ENCODE measurements at places on chromosomes 1 and 21.

DNA sequence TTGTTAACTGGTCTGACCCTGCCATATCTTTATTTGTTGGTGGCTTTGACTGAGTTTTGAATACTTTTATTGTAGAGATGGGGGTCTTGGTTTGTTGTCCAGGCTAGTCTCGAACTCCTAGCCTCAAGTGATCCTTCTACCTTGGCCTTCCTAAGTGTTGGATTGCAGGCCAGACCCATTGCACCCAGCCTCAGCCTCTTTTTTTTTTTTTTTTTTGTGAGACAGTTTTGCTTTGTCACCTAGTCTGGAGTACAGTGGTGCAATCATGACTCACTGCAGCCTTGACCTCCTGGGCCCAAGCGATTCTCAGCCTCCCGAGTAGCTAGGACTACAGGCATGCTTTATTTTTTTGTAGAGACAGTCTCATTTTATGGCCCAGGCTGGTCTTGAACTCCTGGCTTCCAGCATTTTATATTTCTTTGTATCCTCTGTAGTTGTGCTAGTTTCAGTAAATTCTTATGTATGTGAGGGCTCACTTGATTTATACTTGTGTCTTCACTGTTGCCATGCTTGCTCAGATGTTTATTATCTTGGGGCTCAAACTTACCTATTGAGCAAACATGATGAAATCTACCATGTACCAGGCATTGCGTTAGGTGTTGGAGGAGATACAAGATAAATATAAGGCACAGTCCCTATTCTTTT, 24.1 kb downstream of the THRAP3 start:
- DNase-seq: no peak

DNA sequence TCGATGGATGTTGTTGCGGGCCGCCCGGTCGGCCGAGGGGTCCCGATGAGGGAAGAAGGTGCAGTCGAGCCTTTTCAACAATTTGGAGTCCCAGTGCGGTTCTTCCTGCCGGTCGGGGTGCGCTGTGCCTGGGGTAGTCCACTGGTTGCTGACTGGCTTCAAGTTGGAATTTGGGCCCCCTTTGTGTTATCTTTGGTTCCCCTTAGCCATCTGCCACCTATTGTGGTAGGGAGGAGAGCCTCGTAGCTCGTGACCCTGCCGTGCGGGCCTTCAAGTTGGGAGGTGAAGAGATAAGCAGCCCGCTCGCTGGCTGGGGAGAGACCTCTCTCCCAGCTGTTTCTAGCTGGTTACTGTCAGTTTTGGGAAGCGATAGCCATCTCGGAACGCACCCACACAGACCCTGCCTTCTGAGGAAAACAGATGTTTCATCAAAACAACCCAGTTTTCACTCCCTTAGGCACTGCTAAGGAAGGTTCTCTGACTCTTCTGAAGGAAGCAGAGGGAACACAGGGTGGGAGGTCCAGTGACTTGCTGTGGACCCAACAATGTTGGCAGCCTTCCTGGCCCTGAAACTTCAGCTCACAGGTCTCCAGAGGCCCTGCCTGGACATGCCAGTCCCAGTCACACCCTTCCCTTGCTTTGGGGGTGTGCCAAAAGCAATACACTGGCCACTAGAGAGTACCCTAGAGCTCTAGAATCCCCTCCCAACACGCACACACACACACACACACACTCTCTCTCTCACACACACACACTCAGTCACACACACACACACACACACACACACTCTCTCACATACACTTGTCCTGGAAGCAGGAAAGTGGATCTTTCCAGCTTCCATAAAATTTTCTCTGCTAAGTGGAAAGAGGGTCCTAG, 1.0 kb downstream of the BTG2 start:
- no peak for DNase-seq

DNA sequence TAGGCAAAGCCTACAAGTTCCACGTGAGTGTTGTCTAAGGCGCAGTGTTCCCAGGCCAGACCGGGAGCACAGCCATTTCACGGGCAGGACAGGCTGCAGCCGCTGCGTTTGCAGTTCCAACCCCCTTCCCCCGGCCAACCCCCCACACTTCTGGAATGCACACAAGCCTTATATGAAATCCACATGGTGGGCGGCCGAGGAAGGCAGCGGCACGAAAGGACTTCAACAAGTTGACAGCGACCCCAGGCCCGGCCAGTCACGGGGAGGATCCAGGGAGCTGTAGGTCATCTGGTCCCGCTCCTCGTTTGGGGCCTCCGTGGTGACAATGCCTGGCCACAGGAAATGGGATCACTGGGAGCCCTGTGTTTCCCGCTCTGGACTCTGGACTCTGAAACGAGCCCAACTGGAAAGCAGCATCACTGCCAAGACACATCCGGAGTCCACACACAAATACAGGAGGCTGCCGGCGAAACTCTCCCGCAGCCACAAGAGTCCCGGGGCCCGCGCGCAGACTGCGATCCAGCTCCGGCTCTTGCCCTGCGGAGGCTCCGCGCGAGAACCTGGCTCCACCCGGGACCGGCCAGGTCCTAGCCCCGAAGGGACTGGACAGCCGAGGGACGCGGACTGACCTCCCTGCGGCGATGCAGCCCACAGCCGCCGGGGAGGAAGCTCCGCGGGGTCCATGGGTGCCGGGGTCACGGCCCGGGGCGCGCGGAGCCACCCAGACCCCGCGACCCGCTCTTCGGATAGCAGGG, 794 bp downstream of the NID1 start:
- DNase-seq: no peak

GRCh38 chr1:107451715-107452114, 310.9 kb downstream of the NTNG1 start:
- no peak for DNase-seq

DNA sequence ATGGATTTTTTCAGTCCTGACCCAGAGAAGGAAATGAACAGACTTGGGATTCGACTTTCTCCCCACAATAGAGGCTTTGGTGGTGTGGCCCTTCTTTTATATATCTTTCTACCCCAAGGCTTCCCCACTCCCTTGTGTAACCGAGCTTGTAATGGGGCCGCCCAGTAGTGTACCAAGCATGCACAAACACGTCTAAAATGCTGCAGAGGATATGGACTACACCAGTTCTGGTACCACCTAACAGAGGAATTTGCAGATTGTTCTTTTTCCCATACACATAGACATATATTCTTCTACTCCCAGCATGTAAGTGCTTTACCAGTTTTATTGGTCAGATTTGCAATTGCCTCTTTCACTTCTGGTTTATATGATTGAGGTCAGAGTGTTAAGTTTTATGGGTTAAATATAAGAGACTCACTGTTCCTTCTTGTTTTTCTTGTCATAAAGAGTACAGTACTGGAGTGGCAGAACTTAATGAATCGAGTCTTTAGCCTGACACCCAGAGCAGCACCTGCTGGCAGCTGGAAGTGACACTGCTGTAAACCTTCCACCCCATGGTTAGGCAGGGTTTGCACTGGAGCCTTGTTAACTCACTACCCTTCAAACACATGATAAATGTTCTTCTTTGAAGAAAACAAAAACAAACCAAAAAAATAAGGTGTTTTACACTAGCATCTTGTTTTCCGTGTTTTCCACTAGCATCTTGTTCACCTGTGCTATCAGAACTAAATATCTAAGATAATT, 198.6 kb downstream of the PTPRC start:
- DNase-seq: no peak

DNA sequence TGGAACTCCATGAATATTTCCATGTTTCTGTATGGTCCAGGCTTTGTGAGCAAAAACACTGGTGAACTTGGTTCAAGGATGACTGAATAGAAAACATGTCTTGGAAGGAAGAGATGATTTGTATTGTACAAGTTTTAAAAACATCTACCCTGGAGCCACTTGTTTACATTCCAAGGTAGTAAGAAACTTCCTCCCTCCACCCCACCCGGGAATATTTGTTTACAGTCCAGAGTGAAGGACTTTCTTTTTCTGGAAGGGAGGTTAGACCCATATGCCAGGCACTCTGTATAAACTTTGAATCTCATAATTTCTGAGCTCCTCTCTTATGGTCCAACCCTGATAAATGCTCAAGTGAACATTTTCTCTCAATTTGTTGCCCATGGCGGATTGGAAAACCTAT, 323.3 kb upstream of the LYPLAL1 start:
- no peak for DNase-seq

- no peak for DNase-seq
Observed at GRCh38 chr1:83829106-83829505, 169.8 kb downstream of the TTLL7 start.

- DNase-seq: no peak
Observed at GRCh38 chr1:167532964-167533824, 14.9 kb upstream of the CD247 start.

DNA sequence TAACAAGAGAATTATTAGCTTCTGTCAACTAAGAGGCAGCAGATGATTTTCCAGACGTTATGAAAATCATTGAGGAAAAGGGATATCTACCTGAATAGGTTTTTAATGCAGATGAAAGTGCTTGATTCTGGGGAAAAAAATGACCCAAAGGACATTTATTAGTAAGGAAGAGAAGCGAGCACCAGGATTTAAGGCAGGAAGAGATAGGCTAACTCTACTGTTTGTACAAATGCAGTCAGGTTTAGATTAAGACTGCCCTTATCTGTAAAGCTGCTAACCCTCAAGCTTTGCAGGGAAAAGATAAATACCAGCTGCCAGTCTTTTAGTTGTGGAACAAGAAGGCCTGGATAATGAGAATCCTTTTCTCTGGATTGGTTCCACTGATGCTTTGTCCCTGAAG, 33.0 kb upstream of the LRIG2 start:
- DNase-seq: no peak

GRCh38 chr21:39221282-39221996, 38.2 kb upstream of the PSMG1 start:
- no peak for DNase-seq

GRCh38 chr1:208129487-208129886, 114.7 kb downstream of the PLXNA2 start:
- no peak for DNase-seq

DNA sequence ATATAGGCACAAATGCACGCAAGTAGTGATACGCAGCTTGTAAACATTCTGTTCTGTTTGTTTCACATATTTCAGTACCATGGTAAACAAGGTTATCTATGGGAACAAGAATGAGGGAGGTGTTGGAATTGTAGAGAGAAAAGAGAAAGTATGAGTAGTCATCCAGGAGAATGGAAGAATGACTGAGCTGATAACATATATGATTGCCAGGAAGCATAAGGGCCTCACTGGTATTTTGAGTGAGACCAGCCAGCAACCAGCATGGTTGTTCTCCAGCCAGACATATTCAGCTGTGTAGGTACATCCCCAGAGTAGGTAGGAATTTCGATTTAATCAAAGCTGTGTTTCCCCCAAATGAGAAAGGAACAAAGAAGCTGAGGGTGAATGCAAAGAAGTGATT, 58.9 kb upstream of the ARTN start:
- DNase-seq: no peak

- no peak for DNase-seq
Observed at GRCh38 chr1:226986496-226987178, 46.5 kb downstream of the COQ8A start.
